Stimulated activated CD4-positive, alpha-beta T cell treated with anti-CD3 and anti-CD28 coated beads, Interleukin-2, amount 100 ng/mL, for 4 hours (primary cell): ENCODE measurements at places on chromosomes 6 and 20.

DNA sequence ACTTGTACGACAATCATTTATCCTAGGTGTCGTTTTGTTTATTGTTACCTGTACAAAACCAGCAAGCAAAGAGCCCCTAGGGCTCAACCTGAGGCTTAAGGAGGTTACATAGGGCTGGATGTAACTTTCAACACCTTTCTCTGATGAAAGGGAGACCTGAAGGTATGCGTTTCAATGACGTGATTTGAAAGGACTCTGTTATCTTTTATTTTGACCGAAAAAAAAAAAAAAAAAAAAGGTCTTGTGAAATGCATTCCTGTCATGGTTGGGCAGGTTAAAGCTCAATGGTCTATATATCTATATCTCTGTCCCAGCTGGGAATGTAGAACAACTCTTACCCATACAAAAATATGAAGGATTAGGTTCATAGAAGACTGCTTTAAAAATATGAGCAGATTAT is 78.7 kb upstream of the SASH1 start:
- DNase-seq = no peak

GRCh38 chr6:114740547-114740946 is 397.7 kb upstream of the HS3ST5 start:
- no peak for DNase-seq

- no peak for DNase-seq
Observed at GRCh38 chr6:36577301-36577700, 16.9 kb upstream of the SRSF3 start.

- DNase-seq = no peak
Observed at GRCh38 chr6:147226163-147226724, 22.0 kb downstream of the STXBP5 start.

- no peak for DNase-seq
Observed at GRCh38 chr6:120606743-120607142, 727.5 kb downstream of the TBC1D32 start.

DNA sequence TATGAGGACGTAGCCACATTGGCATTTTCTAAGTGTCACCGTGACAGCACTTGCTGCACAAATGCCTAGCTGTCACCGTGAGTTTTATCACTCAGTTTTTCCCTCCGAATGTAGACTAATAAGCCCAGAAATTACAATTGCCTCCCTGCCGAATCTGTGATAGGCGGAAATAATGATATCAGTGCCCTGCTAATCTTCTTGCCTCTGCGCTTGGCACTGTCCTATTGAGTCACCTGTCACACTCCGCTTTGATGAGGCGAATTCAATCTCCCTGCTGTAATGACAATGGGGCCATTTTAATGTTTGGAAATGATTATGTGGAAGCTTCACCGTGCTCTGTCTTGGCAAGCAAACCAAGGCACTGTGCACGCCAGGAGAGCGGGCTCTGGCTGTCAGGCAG is 112.8 kb downstream of the LINC00237 start:
- DNase-seq = no peak

- no peak for DNase-seq
Observed at GRCh38 chr6:71345476-71346333, 57.1 kb downstream of the OGFRL1 start.

DNA sequence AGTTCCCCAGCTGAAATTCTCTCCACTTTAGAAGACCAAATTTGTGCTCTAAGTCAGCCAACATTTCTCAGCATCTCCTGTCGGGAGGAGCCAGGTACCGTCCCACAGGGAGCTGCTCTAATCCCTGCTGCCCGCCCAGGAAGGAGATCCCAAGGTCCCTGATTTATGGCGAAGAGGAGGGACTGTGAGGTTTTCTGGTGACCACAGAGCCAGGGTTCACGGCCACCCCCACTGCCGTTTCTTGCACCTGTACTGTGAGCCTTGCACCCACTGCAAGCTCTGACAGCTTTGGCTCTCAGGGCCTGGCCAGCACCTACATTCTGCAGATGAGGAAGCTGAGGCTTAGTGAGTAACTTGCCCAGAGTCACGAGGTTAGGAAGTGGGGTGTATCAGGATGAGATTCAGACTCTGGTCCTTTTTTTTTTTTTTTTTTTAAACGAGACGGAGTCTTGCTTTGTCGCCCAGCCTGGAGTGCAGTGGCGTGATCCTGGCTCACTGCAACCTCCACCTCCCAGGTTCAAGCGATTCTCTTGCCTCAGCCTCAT is 34.9 kb downstream of the FOXC1 start:
- DNase-seq = no peak

DNA sequence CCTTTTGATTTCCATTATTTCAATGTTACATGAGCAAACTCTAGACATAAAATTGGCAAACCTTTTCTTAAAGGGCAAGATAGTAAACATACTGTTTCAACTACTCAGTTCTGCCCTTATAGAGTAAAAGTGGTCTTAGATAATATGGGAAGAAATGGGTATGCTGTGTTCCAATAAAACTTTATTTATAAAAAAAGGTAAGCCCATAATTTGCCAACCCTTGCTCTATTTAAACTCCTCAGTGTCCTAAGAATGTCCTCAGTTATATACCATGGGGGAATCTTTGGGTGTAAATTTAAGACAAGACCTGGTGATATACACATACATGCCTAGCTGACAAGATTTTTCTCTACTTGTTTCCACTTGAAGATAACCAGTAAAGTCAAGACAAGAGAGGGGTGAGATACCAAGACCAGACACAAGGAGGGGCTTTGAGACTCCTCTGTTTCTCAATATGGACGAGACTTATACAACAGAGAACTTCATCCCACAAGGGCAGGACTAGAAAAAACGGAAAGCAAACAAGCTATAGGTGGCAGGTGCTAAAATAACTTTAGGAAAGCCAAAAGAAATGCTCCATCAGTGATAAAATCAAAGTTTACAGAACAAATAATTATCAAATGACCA is 10.5 kb downstream of the SNX3 start:
- no peak for DNase-seq

GRCh38 chr6:47690214-47690613 is 8.2 kb upstream of the ADGRF4 start:
- no peak for DNase-seq

DNA sequence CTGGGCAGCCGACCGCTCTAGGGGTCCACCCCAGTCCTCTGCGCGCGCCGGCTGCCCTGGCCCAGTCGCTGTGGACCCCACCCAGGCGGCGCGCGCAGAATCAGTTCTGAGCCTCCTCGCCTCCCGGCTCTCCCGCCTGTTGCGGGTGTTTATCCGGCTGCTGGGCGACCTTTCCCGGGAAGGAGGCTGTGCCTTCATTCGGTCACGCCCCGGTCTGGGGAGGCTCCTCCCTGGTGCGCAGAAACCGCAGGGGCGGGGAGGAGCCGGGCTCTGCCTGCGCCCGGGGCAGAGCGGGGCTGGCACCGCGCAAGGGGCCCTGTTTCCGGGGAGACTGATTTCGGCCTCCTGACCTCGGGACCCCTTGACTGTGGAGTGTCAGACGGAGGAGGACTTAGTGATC is 80.8 kb upstream of the EYS start:
- no peak for DNase-seq

GRCh38 chr6:82963191-82963925 is 102.3 kb downstream of the UBE3D start:
- DNase-seq = no peak

DNA sequence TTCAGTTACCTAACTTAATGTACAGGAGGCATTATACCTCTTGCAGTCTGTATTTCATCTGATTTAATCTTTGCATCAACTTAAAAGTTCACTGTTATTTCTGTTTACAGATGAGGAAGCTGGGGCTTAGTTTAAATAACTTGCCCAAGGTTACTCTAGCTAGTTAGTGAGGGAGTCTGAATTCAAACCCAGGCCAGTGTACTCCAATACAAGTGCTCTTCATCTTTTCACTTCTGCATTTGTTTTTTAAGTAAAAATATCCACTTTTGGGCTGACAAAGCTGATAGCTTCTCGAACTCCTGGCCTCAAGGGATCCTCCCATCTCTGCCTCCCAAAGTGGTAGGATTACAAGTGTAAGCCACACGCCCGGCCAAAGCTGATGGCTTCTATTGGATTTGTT is 23.6 kb downstream of the RREB1 start:
- no peak for DNase-seq

DNA sequence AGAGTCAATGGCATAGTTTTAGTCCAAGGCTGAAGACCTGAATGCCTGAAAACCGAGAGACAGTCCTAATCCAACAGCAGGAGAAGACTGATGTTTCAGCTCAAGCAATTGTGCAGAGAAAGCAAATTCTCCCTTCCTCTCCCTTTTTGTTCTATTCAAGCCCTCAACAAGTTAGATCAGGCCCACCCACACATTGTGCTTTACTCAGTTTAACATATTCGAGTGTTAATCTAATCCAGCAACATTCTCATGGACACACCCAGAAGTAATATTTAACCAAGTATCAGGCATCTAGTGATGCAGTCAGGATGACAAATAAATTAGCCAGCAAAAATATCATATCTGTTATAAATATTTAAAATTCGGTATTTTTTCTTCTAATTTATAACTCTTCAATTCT is 261.1 kb downstream of the HDGFL1 start:
- DNase-seq = no peak

DNA sequence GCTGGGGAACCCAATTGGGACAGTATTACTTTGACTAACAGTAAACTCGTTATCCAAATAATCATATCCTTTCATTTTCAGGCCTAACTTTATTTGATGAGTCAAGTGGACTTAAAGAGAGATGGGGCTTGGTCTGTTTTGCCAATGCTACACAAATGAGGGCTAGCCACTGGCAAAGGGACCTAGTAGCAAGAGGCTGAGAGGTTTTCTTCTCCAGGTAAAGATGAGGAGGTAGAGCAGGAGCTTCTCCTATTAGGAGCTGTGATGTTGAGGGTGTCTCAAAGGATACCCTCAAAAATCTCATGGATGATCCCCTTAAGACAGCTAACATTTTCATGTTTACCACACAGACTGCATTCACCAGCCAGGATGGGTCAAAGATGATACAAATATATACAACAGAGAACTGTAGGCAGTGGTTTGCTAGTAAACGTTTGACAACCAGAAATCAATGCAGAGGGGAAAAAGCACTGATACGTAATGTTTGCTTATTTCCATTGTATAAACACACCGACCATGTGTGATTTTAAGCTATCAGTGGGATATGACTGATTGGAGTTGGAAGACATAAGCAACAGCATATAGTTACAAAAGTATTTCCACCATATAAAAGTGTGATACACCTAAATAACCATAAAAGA is 153.3 kb downstream of the IBTK start:
- DNase-seq = no peak

DNA sequence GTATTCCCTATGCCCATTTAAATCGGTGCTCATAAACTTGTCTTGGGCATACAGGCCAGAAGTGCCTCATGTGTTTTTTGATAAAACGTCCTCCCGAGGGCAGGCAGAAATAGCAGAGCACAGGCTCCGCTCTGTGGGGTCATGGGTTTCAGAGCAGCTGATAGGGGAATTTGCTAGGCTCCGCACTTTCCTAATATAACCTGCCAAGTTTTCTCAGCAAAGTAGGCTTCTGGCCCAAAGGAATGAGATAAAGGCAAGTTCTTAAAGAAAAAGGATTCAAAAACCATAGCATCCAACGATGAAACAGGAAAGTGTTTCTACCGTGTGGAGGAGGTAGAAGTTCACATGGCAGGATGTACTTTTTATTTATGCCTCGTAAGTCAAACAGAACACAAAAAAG is 69.8 kb upstream of the RALGAPA2 start:
- DNase-seq = no peak

DNA sequence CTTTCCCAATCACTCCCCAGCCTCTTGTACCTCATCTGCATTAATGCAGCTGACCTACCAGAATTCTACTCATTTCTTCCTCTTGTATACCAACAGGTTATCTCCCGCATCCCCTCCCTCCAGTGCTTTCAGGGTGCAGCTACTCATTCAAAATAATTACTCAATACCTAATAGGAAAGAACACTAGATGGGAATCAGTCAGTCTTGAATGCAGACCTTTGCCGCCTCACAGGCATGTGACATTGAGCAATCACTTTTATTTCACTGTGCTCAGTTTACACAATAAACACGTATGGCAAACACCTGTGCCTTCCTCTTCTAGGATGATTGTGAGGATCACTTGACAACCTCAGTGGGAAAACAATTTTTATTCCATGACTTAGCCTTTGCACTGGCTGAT is 13.3 kb downstream of the ZSCAN31 start:
- no peak for DNase-seq

GRCh38 chr6:129709769-129710449 is at the start of gene ARHGAP18:
Gene ARHGAP18 (minus strand): TSS chr6:129710177. CDS start chr6:129710136, 41 bp downstream.
- DNase-seq = peak; percentile 44

DNA sequence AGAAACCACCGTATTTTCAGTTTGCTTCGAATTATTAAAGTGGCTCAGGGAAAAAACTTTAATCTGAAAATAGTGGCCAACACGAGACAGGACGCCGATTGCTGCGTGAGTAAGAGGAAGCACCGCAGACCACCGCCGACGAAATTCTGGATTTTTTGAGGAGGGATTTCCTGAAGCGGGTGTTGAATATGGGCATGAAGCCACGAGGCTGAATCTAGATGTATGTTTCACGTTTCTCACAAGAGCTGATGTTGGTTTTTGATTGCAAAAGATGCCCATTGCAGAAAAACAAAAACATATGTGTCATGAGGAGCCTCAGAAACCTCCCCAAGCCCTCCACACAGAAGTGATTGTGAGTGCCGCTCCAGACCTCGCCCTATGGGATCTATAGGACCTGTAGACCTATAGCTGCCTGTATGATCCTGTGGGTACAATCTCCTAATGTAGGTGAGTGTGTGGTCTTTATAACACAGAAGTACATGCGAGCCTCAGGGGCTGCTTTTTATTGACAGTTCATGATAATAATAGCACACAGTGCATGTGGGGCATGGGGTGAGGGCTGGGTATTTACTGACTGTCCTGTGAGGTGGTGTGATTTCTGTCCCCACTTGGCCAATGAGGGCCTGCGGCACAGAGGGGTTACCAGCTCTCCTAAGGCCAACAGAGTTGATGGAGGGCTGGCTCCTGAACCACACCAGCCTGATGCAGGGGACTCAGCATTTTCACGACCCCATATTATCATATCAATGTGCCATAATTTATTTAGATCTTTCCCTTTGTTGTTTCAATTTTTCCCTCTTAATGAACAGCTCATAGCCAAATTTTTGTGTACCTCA is 243.9 kb downstream of the DLL1 start:
- DNase-seq = no peak

DNA sequence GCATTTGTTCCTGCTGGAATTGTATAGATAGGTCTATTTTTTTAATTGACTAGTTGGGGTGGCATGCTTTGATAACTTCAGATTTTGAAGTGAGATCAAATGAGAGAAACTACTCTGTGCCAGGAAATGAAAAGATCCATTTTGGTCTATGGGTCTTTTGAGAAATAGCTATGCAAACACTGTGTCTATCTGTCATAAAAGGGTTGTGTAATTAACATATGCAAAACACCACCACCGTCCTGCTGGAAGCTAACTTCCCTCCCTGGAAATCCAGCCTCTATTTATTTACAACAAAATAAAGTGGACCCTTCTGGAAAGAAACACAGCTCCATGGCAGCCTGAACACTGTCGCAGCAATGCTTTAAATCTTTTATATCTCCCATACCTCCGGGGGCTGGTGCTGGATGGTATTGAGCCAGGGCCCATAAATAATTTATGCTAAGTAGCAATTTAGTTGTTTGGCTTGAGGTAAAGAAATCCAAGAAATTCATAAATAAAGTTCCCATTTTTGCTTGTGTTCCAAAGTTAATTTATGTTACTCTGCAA is 244.2 kb upstream of the POU3F2 start:
- DNase-seq = no peak

- DNase-seq = no peak
Observed at GRCh38 chr6:148868314-148868713, 121.5 kb downstream of the UST start.

- no peak for DNase-seq
Observed at GRCh38 chr6:90039911-90040310, 145.6 kb downstream of the GJA10 start.
